Midbrain (tissue), 1 donor: ENCODE measurements at places on chromosomes 5 and 9.

- no peak for DNase-seq
Observed at GRCh38 chr9:10946676-10947410, 334.0 kb upstream of the PTPRD start.

GRCh38 chr9:15307523-15307841 is 466 bp upstream of the TTC39B start:
- DNase-seq = no peak

- DNase-seq = no peak
Observed at GRCh38 chr9:38007016-38007415, 62.0 kb downstream of the SHB start.

GRCh38 chr5:41858890-41859289 is 11.3 kb downstream of the OXCT1 start:
- no peak for DNase-seq
